ENCODE measurements at places on chromosomes 13 and 19.

GRCh38 chr13:43126420-43126819 lies 103.0 kb downstream of the DNAJC15 start:
- no peak for DNase-seq

- DNase-seq, result no peak
Observed at GRCh38 chr13:111399776-111400538, 79.5 kb downstream of the TEX29 start.

GRCh38 chr19:18000915-18001776 lies 6.8 kb upstream of the ARRDC2 start:
- peak; percentile 80 for DNase-seq

GRCh38 chr13:71169180-71169579 lies 697.8 kb downstream of the DACH1 start:
- DNase-seq, result no peak

- DNase-seq, result no peak
Observed at GRCh38 chr13:44718467-44718866, 142.3 kb upstream of the TSC22D1 start.

- no peak for DNase-seq
Observed at GRCh38 chr13:43572656-43573360, 214.0 kb downstream of the ENOX1 start.

DNA sequence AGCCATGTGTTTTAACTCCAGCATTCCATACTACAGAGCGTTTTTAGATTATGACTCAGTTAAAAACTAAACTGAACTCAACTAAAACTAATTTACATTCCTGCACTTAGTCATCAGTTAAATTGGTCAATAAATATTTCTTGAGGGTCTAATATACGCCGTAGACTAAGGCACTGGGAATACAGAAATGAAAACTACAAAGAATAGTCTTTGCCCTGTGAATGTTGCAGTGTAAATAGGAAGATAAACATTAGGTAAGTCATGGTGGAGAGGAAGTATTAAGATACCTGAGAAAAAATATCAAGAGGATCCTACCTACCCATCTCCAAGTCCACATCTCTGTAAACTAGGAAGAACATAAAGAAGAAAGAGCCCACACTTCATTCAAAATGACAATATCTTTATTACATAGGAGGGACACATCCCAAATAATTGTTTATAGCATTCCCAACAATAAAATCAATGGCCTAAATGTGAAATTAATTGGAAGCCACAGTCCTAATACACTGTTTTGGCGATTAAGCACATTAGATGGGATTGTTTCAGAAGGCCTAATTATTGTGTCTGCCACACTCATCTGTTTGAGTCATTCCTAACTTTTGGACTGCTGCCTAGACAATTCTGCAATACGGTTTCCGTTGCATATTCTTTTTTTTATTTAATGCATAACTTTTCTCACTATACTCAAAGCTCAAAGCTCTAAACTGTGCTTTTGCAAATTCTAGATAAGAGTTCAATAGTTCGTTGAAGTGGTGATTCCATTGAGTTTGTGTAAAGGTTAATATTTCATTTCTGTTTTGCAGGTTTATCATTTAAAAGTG lies 52.9 kb downstream of the MBNL2 start:
- DNase-seq, result no peak

DNA sequence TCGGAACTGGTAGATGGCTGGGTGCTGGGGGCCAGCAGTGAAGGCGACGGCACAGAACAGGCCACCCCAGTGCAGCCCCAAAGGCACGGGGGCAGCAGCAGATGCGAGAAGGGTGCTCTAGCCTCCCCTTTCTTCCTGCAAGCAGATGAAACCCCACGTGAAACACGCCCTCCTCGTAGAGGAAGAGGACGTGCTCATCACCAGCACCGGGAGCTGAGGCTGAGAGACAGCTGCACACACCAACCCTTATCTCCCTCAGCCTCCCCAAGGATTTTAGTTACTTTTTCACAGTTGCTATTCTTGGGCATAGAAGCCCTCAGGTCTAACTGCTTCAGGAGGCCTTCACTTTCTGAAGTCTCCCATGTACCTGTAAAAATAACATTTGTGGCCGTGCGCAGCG lies 11.9 kb downstream of the ZNF787 start:
- DNase-seq, result no peak

- no peak for DNase-seq
Observed at GRCh38 chr19:2097886-2098327, 1.2 kb downstream of the IZUMO4 start.

DNA sequence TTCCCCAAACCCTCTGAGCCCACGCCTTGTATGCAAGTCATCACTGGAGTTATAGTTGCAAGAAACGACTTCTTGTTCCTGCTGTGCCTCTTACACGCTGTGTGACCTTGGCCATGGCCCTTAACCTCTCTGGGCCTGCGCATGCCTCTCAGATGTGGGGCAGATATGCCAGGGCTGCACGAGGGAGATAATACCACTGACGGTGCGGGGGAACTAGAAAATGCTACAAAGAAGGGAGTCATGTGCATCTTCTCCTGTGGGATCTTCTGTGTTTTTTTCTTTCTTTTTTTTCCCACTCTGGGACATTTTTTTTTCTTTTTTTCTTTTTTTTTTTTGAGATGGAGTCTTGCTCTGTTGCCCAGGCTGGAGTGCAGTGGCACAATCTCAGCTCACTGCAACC lies 4.3 kb upstream of the SAMD1 start:
- DNase-seq, result no peak

Measured in GDM1 (cell line).